Temporal lobe (tissue), 4 donors: ENCODE measurements at places on chromosomes 13 and 19. TPM values are rescaled to one million over a fixed set of nuclear protein-coding genes. Genes with fewer than 3 reads are reported as not detected.

COG3 gene
- 39.3 TPM for total RNA-seq

VSTM2B gene
- total RNA-seq: 15.5 TPM

MTUS2 gene
- 7.1 TPM for total RNA-seq

SPRYD7 gene
- 10.3 TPM for total RNA-seq

ANGPTL4 gene
- total RNA-seq: 1.5 TPM

GNG7 gene
- total RNA-seq: 7.4 TPM

DBP gene
- total RNA-seq: 3.0 TPM

KCNJ14 gene
- 1.2 TPM for total RNA-seq

LAIR1 gene
- 0.98 TPM for total RNA-seq

PBX4 gene
- total RNA-seq: 8.6 TPM
